ENCODE measurements at places on chromosomes 3 and 15.

DNA sequence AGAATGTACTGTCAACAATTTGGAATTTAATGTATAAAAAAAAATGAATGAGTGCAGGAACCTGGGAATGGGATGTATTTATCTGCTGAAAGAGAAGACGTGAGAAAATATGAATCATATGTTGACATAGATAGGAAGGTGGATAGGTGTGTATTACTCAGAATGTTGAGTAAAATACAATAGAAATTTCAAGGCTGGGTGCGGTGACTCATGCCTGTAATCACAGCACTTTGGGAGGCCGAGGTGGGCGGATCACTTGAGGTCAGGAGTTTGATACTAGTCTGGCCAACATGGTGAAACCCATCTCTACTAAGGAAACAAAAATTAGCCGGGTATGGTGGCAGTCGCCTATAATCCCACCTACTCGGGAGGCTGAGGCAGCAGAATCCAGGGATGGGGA, 202.8 kb downstream of the CADM2 start:
- DNase-seq, result no peak

DNA sequence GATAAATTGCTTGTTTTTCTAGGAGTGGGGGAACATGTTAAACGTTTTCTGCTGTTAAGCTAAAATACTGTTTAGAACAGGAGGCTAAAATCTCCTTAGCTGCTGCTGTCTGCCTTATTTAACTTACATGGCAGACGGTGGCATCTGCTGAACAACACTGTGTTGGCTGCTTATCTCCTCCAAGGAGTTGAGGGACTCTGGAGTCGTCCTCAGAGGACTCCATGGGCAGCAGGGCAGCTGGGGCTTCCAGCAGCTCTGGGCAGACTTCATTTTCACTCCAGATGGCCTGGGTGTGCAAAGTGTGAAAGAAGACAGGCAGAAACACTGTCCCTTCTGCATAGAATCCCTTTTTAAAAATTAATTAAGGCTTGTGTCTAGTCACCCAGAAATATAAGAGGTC, 52.9 kb upstream of the NUDT16 start:
- no peak for DNase-seq

- no peak for DNase-seq
Measured at GRCh38 chr15:42721016-42721415, 15.9 kb downstream of the CDAN1 start.

- DNase-seq, result no peak
Measured at GRCh38 chr3:183410280-183410679, 18.1 kb downstream of the MCF2L2 start.

DNA sequence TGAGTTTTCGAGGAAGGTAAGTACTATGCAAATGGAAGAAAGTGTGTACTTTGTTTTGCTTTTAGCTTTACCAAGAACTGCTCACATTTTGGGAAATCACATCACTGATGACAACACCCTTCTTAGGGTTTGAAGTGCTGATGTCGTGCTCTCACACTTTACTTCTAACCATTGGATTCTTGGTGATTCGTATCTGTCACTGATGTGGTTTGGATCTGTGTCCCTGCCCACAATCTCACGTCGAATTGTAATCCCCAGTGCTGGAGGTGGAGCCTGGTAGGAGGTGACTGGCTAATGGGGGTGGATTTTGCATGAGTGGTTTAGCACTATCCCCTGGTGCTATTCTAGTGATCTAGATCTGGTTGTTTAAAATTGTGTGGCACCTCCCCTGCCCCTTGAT, 75.4 kb upstream of the RGMA start:
- no peak for DNase-seq

- no peak for DNase-seq
Measured at GRCh38 chr15:35196273-35196672, 111.2 kb upstream of the NANOGP8 start.

- DNase-seq, result no peak
Measured at GRCh38 chr15:52714968-52715367, 35.8 kb upstream of the ATOSA start.

GRCh38 chr15:26103002-26103404, 239.9 kb upstream of the ATP10A start:
- no peak for DNase-seq

GRCh38 chr15:43220991-43221403, at the start of gene EPB42:
Gene EPB42 (minus strand): TSS chr15:43221018. CDS start chr15:43220825, 193 bp downstream.
- DNase-seq, result no peak

GRCh38 chr3:64047787-64048186, 24.5 kb upstream of the PSMD6 start:
- no peak for DNase-seq

GRCh38 chr15:64691896-64692565, 83.4 kb downstream of the RBPMS2 start:
- no peak for DNase-seq

- DNase-seq, result no peak
Measured at GRCh38 chr3:101195951-101196713, 124.2 kb downstream of the IMPG2 start.

DNA sequence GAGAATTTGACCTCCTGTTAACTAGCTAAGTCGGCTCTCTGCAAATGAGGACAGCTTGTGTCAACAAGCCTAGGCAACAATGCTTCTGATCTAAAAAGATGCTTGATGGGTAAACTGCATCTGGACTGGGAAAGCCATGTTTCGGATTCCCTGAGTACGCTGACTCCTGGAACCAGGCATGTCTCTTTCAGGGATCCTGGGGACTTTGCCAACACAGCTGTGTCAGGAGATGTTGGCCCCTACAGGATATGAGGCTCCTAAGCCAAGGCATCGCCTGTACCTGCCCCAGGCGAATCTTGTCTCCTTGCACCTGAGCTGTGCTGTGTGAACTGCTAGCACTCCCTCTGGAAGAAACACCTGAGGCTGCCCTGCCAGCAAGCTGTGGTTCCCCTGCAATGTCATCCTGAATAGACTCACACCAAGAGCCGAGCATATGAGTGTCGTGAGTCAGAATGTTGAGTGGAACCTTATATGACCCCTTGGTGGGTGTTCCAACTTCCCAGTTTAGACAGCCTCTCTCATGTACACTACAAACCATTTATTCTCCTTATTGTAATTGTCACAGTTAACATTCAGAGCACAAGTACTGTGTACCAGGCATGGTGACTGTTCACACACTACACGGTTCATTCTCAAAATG, 17.0 kb downstream of the EOGT start:
- no peak for DNase-seq

Data from stimulated activated CD8-positive, alpha-beta memory T cell treated with anti-CD3 and anti-CD28 coated beads, Interleukin-7, amount 100 ng/mL, for 24 hours (primary cell).